H1 (cell line): ENCODE measurements at places on chromosomes 6 and 20.
A peak's percentile ranks its signal among the peaks of the same experiment; 100 is the strongest.

DNA sequence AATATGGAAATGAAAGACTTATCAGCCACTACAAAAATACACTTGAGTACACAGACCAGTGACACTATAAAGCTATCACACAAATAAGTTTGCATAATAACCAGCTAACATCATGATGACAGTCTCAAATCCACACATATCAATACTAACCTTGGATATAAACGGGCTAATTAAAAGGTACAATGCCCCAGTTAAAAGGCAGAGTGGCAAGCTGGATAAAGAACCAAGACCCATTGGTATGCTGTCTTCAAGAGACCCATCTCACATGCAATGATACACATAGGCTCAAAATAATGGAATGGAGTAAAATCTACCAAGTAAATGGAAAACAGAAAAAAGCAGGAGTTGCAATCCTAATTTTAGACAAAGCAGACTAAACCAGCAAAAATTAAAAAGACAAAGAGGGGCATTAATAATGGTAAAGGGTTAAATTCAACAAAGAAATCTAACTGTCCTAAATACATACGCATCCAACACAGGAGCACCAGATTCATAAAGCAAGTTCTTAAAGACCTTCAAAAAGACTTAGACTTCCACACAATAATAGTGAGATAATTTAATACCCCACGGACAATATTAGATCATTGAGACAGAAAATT lies 163.3 kb downstream of the CD24 start:
- DNase-seq: no peak

GRCh38 chr20:11891776-11892545 lies 25.7 kb upstream of the BTBD3 start:
- DNase-seq: peak; percentile 77

DNA sequence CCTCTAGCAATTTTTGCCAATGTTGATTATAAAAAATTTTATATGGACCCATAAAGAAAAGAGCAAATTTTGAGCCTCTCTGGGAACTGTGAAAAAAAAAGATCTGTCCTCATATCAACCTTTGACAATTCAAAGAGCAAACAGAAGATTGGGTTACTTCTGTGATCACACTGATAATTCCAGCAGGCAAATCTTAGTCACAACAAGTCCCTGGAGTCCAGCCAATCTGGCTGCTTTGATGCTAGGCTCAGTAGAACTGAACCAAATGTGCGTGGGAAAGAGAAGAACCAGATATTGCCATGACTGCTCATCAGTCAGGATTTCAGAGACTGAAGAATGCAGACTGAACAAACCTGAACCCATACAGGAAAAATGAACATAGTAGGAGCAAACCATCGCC lies 438.4 kb upstream of the FLRT3 start:
- no peak for DNase-seq

DNA sequence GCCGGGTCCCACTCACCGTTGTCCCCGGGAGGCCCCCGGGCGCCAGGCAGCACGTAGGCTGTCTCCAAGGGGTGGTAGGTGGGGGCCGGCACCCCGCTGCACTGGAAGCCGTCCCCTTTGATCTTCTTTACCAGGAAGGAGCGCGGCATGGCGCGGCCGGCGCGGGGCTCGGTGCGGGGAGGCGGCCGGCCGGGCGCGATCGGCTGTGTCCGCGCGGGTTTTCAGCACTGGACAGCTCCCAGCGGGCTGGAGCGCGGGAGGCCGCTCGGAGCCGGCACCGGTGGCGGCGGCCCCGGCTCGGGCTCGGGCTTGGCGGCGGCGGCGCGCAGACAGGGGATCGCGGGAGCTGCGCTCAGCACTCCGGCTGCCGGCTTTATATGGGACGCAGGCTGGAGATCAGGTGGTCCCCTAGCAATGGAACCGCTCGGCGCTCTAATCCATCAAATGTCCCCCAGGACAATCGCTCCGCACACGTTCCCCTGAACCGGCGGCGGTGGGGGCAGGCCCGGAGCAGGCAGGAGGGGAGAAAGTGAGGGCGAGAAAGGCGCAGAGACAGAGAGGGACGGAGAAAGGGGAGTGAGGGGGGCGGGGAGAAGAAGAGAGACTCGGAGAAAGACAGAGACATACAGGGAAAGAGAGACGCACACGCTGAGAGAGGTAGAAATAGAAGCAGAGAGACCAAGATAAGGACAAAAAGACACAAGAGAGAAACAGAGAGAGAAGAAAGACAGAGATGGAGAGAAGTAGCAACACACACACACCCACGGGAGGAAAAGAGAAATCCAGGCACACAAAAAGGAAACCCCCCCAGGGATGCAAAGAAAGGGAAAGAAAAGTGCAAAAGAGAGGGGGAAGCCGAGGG lies at the start of gene SCRT2:
TSS of gene SCRT2 (minus strand) at position 350 of the 862 bp plus-strand sequence. CDS start at position 149, 201 bp downstream.
- DNase-seq: peak; percentile 91

DNA sequence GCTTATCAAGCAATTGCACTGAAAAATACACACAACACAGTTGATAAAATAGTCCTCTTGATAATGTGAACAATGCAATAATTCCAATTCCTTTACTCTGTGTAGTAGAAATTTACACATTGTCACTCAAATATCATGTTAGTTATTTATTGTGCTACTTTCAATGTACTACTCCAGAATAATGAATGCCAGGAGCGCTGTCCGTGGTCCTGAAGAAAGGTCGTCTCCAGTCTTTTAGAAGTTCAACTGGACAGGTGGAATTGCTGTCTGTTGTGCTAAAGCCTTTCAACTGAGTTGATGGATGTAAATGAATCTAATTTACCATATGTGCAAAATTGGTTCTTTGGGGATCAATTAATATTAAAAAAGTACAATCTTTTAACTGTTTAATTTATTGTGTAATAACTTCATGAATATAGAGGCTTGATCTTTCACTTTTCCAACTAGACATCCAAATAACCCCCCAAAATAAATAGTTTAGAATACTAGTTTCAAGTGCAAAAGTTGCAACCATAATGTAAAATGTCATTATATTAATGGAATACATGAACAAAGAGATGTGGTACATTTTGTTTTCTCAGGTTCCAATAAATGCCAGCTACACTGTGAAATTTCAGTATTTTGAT lies 3.2 kb downstream of the GRIK2 start:
- no peak for DNase-seq

GRCh38 chr6:143107440-143107839 lies 46.8 kb downstream of the AIG1 start:
- DNase-seq: no peak

DNA sequence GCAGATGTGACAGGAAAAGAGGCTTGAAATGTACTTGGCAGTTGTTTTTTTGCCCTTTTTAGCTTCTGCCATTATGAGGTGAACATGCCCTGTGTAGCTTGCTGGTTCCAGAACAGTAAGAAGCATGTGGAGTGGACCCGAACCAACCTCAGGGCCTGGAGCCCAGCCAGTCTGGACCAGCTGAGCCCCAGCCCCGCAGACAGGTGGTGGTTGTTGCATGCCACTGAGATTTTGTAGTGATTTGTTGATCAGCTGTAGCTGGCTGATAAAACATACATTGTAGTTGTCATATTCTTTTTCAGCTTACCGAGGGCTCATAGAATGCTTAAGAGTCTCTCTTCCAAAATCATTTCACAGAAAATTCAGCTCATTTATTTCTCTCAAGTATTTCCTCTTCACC lies 182.2 kb downstream of the FARS2 start:
- no peak for DNase-seq
